ENCODE measurements at places on chromosomes 1 and 21.

DNA sequence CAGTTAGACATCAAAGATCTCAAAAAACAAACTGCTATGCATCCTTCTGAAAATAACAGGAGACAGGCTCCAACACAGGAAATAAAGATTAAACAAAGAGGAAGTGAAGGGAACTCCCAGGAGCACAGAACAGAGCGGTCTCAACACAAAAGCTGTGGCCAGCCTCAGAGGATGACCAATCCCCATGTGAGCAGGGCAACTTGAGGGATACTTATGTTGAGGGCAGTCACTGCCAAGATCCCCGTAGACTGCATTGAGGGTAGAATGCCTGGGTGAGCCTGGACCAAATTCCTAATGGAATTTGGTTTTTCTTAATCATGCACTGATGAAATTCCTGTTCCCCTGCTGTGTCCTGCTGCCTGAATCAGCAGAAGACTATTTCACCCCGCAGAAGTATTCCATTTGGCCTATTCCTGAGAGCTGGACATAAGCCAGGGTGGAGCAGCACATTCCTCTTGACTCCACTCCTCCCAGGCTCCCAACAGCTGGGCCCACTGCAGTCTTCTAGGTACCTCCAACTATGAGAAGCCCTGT is 49.0 kb downstream of the JAK1 start:
- DNase-seq = peak; percentile 95

GRCh38 chr1:1200876-1201810 is 5.2 kb downstream of the TNFRSF18 start:
- DNase-seq = no peak

DNA sequence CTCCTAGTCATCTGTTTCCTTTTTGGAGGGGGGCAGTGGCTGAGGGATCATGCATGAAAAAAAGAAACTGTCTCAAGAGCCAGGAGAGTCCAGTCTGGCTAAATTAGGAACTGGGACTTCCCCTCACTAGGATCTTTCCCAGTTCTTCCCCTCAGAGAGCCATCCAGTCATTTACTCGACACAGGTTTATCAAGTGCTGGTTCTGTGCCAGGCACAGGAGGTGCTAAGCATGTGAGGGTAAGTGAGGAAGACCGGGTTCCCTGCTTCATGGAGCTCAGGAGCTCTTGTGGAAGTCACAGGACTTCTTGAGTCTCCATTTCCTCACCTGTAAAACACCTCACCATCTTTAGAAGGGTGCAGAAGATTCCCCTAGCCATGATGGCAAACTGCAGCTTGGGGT is 8.6 kb upstream of the NUAK2 start:
- no peak for DNase-seq

- no peak for DNase-seq
These were observed 2.0 kb downstream of the TEX46 start for GRCh38 chr1:23013657-23014056.

DNA sequence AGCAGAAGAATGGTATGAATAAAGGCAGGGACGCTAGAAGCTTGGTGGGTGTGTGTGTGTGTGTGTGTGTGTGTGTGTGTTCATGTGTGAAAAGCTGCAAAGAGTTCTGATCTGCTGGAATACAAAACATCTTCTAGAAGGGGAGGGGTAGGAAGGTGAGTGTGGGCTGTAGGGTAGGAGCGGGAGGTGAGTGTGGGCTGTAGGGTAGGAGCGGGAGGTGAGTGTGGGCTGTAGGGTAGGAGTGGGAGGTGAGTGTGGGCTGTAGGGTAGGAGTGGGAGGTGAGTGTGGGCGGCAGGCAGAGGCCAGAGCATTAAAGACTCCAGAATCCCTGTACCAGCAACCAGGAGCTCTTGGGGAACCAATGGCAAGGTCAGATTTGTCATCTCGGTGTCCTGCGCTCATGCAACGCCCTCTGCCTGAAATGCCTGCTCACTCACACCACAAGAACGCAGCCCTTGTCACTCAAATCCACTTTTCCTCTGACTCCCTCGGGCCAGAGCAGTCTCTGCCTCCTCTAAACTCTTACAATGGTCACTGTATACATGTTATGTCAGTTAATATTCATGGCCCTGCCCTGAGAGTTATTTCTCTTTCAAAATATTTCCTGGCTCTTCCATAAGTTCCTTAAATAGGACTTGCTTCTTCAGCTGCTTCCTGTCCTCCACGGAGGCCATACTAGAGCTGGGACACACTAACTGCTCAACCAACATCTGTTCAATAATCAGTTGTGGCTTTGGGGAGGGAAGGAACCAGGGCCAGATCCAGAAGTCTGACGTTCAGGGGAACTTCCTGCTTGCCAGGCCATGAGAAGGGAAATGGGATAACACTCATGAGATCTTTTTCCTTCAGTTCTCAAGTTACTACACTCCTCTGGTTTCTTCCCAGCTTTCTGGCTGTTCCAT is 53.6 kb upstream of the ZNF644 start:
- DNase-seq = no peak

- no peak for DNase-seq
These were observed 3.0 kb downstream of the HLX start for GRCh38 chr1:220882061-220882891.

DNA sequence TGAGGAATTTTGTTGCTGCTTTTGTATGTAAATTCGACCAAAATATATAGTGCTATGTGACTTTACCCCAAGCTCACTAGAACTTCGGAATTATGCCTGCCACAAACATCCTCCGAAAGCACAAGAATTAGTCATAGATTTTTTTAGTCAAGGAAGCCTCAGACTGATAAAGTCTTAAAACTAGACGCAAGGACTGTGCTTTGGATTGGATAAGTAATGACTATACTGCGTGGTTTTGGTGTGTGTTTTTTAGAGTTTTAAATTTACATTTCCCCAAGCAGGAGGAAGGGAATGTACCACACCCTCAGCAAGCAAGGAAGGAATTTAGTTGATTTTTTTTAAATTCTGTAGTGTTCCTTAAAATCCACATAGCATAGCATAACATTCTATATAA is 10.3 kb downstream of the WLS start:
- no peak for DNase-seq

DNA sequence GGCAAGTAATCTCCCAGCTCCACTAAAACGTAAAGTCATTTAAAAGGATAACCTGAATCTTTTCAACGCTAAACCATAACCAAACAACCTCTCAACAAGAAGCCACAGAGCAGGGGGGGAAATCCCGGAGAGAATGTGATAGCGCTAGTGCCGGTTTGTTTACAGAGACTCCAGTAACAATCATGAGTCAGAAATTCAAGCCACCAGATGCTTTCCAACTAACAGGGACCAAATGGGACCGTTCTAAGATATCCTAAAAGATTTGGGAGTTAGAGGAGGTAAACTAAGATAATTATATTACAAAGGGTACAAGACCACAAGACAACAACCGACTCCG is 825 bp downstream of the DCAF8 start:
- DNase-seq = peak; percentile 48

GRCh38 chr1:156076609-156077429 is 5.4 kb downstream of the MEX3A start:
- no peak for DNase-seq

DNA sequence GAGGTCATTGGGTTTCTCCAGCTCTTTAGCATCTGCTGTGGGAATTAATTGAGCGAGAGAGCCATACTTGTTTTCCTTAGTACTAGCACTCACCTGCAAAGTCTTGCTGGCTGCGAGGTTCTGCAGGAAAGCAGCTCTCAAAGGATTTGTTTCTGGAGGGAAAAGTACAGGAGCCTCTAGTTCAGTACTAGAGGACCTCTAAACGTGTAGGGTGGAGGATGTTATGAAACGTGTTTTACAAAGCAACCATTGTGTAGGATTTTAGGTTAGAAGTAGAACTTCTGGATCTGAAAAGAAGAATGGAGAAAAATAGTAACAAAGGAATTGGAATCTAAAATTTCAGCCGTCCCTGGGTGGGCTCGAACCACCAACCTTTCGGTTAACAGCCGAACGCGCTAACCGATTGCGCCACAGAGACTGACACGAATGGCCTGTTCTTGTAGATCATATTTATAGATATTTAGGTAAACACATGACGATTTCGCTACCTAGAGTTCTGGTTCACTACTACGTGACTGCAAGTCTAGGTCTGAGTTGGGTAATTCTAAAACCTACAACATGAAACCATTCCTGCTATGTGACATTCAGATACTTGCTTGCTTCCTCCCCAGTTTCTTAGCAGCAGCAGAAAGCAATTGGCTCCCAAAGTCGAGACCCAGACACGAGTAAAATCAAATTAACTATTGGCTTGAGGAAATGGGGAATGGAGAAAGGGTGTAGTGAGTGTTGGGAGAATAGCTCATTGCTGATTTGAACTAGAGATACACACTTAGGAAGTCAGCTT is 60.2 kb upstream of the CFAP126 start:
- DNase-seq = peak; percentile 64

- DNase-seq = no peak
These were observed 79.4 kb downstream of the S1PR1 start for GRCh38 chr1:101316256-101316655.

DNA sequence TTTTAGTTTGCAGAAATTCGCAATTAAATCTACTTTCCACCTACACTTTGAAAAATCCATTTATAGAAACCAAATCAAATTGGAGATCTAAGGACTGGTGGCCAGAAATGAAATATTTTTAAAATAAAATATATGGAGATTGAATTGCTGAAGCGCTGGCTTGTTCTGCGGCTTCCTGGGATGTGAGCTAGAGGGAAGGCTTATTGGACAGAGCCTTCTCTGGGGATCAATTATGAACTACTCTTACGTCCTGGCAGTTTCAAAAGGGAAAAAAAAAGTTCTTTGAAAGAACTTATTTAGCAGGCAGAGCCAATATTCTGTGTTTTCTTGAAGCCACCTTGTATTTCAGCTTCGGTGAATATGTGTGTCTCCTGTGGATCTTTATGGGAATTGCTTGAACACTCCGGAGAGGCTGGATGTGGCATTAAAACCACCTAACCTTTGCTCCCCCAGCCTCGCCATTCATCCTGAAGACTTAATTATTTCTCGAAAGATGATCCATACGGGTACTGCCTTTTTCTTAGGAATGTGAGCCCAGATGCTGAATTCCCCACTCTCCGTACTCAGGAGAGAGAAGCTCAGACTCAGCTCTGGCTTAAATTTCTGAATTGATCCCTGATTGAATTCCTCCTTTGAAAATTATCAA is 478.9 kb upstream of the VAMP3 start:
- DNase-seq = no peak

DNA sequence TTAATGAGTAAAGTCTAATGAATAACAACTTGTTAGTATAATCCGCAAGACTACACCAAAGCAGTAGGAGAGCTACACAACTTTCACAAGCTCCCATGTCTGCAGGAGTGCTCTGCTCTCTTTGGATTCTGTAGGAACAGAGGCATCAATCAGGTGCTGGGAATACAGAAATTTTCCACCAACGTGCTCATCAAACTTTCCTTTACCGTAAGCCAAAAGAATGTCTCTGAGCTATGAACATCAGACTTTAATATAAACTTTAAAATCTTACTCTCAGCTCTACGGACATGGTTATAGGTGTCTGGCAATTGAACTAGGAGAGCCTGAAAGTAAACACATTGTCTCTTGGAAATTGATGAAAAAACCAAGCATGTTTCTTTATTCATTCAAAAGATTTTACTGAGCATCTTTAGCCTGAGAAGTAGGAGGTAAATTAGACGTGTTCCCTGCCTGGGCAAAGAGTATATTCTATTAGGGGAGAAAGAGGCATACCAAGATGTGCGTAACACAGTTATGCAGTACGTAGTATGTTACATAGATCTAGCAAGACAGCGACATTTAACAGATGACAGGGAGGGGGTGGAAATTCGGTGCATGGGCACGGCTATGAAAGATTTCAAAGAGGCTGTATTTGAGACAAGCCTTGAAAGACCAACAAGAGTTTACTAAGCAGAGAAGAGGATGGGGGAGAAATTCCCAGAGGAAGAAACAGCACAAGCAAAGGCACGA is 85.2 kb downstream of the TM2D1 start:
- DNase-seq = no peak

DNA sequence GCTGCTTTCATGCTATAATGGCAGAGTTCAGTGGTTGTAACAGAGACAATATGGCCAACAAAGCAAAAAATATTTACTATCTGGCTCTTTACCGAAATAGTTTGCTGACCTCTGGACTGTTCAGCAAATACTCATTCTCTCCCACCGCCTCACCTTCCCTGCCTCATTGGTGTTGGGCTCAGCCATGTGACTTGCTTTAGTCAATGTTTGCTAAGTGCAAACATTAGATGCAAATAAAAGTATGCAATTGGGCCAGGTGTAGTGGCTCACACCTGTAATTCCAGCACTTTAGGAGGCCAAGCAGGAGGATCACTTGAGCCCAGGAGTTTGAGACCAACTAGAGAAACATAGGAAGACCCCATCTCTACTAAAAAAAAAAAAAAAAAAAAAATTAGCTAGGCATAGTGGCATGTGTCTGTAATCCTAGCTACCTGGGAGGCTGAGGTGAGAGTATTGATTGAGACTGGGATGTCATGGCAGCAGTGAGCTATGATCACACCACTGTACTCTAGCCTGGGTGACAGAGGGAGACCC is 55.1 kb downstream of the RPL5 start:
- no peak for DNase-seq

All from kidney capillary endothelial cell (primary cell).